ENCODE measurements at places on chromosomes 2 and 18.

- DNase-seq = no peak
Measured at GRCh38 chr2:162245781-162246180, 2.5 kb upstream of the FAP start.

GRCh38 chr2:73889206-73889605 is 3.6 kb upstream of the ACTG2 start:
- DNase-seq = no peak

- DNase-seq = no peak
Measured at GRCh38 chr18:23540867-23541266, 37.6 kb downstream of the RMC1 start.

DNA sequence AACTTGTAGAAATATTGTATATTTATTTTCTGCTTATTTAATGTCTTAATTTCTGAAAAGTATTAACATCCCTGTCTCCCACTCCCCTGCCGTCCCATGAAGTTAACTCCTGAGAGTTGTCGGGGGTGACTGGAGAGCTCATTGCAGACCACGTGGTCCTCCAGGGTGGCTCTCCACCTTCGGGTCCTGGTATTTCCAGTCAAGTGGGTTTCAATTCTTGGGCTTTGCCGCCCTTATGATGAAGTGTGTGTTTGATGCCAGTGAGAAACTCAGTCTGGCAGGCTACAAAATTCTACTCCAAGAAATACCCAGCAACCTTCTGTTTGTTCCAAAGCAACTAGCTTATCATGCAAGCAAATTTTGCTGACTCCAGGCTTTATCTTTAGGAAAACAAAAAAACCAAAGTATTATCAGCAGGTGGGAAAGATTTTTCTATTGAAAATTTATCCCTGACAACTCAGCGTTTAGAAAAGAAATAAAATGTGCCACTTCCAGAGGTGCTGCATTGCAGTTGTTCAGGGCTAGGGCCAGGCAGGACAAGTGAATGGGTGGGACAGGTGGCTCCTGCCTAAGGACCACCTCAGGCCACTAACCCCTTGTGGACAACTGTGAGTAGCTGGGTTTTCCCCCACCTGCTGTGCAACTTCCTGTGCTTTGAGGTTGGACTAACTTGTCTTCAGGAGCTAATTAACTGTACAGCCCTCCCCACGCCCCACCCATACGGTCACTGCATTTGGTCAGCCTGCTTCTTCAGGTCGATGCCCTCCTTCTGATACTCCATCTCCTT is 46.6 kb downstream of the BCL2L11 start:
- DNase-seq = no peak

- DNase-seq = no peak
Measured at GRCh38 chr18:59659508-59660170, 37.6 kb downstream of the CCBE1 start.

GRCh38 chr2:178109813-178110212 is 2.4 kb upstream of the RBM45 start:
- peak; percentile 5 for DNase-seq

DNA sequence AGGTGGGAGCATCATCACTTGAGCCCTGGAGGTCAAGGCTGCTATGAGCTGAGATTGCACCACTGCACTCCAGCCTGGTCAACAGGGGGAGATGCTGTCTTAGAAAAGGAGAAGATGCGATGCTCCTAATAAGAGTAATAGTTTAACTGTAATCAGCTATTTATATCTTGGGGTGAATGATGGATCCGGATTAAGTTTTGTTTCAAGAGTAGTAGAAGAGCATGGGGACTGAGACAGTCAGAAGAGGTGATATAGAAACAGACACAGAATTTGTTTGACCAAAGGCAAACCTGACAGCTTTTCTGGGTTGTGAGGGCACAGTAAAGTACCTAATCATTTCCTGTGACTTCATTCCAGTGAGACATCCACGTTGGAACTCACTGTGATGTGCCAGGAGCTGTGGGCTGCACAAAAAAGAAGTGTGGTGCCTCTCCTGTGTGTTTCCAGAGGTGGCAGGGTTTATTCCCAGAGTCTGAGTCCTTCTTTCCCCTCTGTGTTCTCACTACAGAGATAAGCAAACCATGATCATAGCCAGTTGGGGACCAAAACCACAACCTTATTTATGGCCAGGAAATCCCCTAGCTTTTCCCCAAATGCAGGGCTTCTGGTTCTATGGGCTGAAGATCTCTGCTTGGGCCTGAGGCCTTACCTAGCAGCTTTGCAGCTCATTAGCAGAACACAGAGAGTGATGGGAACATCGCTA is 113.7 kb downstream of the XRCC5 start:
- no peak for DNase-seq

DNA sequence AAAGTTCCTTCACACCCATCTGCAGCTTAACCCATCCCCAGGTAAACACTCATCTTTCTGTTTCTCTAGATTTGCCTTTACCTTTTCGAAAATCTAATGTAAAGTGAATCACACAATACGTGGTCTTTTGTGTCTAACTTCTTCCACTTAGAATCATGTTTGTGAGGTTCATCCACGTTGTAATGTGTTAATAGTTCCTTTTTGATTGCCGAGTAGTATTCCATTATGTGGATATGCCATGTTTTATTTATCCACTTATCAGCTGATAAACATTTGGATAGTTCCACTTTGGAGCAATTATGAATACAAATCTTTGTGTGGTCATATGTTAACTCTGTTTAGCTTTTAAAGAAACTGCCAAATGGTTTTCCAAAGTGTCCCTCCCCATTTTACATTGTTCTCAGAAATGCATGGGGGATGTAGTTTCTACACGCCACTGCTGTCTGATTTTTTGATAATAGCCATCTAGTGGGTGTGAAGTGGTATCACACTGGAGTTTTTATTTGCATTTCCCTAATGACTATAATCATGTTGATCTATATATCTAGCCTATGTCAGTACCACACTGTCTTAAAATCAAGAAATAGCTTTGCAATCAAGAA is 22.3 kb downstream of the PECR start:
- no peak for DNase-seq

DNA sequence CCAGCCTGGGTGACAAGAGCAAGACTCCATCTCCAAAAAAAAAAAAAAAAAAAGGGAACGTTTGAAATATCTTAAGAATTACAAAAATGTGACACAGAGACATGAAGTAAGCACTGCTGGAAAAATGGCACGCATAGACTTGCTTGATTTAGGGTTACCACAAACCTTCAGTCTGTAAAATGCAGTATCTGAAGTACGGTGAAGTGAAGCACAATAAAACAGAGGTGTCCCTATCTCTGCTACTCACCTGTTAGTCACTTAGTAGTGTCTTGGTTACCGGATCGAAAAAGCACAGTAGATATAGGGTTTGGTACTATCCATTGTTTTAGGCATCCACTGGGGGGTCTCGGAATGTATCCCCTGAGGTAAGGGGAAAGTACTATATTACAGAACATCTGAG is 11.6 kb upstream of the GREB1L start:
- no peak for DNase-seq

- no peak for DNase-seq
Measured at GRCh38 chr2:166115589-166115988, 12.2 kb downstream of the SCN1A start.

DNA sequence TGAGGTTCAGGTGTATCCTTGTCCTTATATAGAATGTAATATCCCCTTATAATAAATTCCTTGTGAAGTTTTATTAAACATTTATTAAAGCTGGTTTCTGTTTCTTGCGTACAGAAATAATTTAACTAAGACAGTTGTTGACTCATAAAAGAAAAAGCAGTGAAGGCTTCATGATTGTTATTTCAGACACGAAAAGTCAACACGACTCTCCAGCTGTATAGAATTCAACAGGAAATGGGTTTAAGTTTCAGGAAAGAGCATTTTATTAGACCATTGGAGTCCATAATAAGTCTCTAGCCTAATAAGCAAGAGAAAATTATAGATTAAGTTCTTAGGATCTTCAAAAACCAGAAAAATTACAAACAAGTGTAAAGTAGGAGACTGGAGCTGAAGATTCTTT is 62.2 kb downstream of the KCNE4 start:
- peak; percentile 52 for DNase-seq

DNA sequence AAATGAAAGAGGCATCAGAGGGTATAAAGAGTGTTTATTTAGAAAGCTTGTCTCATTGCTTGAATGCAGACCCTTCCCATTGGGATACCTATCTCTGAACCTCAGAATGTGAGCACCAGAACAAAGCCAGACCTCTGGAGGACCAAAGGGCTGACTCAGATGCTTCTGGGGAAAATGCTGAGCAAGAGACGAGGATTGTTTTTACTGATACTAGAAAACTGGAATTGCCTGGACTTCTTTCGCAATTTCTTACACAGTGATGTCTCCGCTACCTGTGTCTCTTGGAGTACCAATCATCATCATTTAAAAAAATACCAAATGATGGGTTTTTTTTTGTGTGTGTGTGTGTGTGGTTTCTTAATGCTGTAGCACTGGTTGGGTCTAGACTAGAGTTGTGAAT is 55.6 kb upstream of the CCDC85A start:
- DNase-seq = no peak

- no peak for DNase-seq
Measured at GRCh38 chr2:85579266-85579935, 2.0 kb downstream of the VAMP8 start.

DNA sequence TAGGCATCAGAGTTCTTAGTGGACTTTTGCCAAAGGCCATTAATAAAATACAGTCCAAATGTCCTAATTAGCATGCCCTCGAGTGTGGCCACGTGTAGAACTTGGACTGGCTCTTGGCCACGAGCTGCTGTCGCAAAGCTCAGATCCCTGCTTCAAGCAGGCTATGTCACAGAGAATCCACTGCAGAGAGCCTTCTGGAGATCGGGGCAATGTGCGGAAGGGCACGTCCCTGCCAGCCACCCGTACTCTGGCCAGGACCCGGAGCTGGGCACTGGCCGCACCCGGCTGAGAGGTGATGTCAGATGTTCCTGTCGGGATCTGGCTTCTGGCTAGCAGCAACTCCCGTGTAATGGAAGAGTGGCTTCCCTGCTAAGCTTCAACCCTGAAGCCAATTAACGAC is 432.7 kb upstream of the ID2 start:
- DNase-seq = no peak

DNA sequence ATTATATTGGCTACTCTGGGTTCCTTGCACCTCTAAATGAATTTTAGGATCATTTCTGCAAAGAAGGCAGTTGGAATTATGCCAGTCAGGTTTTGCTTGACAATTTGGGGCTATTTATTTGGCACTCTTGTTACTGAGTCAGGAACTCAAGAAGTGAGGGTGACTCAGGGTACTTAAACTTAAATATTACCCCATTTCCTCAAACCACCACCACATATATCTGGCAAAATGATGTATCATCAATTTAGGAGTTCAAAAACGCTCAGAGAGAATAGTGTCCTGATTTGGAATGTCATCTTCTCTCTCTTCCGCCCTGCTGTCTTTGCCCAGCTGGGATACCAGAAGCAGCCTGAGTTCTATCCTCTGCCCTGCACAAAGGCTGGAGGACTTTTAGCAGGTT is 2.4 kb upstream of the THNSL2 start:
- DNase-seq = no peak

GRCh38 chr2:53424902-53425301 is 342.7 kb upstream of the CHAC2 start:
- DNase-seq = no peak

GRCh38 chr2:220533485-220533884 is 906.1 kb downstream of the SLC4A3 start:
- DNase-seq = no peak

- no peak for DNase-seq
Measured at GRCh38 chr2:129763190-129763846, 216.1 kb upstream of the RAB6C start.

DNA sequence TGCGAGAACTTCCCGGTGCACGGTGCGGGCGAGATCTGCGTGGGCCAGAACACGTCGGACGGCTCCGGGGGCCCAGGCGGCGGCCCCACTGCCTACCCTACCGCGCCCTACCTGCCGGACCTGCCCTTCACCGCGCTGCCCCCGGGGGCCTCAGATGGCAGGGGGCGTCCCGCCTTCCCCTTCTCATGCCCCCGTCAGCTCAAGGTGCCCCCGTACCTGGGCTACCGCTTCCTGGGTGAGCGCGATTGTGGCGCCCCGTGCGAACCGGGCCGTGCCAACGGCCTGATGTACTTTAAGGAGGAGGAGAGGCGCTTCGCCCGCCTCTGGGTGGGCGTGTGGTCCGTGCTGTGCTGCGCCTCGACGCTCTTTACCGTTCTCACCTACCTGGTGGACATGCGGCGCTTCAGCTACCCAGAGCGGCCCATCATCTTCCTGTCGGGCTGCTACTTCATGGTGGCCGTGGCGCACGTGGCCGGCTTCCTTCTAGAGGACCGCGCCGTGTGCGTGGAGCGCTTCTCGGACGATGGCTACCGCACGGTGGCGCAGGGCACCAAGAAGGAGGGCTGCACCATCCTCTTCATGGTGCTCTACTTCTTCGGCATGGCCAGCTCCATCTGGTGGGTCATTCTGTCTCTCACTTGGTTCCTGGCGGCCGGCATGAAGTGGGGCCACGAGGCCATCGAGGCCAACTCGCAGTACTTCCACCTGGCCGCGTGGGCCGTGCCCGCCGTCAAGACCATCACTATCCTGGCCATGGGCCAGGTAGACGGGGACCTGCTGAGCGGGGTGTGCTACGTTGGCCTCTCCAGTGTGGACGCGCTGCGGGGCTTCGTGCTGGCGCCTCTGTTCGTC is 1.7 kb downstream of the FZD7 start:
- no peak for DNase-seq
